AG08395 (cell line): ENCODE measurements at places on chromosomes 1 and 21.
A peak's percentile ranks its signal among the peaks of the same experiment; 100 is the strongest.

GRCh38 chr1:173467426-173467825 is 9.7 kb upstream of the PRDX6 start:
- no peak for DNase-seq

- no peak for DNase-seq
These were observed 8.1 kb downstream of the KAZN start for GRCh38 chr1:14606632-14607031.

- DNase-seq = no peak
These were observed 29.2 kb downstream of the POFUT2 start for GRCh38 chr21:45258466-45258865.

- DNase-seq = peak; percentile 78
These were observed 738.0 kb downstream of the PTPRU start for GRCh38 chr1:29974316-29974724.

GRCh38 chr21:43189936-43190335 is 21.1 kb downstream of the CRYAA start:
- no peak for DNase-seq

GRCh38 chr1:224245188-224245587 is 62.1 kb downstream of the DEGS1 start:
- no peak for DNase-seq

GRCh38 chr1:43057567-43057966 is 98.9 kb upstream of the SLC2A1 start:
- DNase-seq = no peak

- DNase-seq = no peak
These were observed 36.0 kb downstream of the KRTAP10-1 start for GRCh38 chr21:44503901-44504399.

- DNase-seq = no peak
These were observed 201.7 kb downstream of the TM2D1 start for GRCh38 chr1:61523229-61523628.

DNA sequence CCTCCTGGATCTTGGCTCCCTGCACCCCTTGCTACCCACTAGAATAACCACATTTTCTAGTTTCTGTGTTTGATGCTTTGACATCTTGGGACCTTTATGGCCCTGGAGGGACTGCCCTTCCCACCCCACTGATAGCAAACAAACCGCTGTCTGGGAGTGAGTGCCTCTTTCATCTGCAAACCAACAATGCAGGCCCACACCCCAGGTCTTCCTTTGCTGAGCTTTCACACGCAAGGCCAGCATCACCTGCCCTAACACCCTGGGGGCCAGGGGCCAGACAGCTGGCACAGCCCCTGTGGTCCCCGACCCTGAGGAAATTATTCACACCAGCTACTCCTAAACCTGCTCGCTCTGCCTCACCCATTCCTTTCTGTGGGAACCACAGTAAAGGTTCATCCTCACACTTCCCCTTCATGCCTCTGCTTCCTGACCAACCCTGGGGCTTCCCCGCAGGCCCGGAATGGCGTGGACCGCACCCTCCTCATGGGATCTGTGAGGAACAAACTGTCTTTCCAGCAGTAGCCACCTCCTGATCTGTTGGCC is 15.4 kb downstream of the SLC2A7 start:
- DNase-seq = no peak

- no peak for DNase-seq
These were observed 66.1 kb downstream of the FASLG start for GRCh38 chr1:172724765-172725613.

DNA sequence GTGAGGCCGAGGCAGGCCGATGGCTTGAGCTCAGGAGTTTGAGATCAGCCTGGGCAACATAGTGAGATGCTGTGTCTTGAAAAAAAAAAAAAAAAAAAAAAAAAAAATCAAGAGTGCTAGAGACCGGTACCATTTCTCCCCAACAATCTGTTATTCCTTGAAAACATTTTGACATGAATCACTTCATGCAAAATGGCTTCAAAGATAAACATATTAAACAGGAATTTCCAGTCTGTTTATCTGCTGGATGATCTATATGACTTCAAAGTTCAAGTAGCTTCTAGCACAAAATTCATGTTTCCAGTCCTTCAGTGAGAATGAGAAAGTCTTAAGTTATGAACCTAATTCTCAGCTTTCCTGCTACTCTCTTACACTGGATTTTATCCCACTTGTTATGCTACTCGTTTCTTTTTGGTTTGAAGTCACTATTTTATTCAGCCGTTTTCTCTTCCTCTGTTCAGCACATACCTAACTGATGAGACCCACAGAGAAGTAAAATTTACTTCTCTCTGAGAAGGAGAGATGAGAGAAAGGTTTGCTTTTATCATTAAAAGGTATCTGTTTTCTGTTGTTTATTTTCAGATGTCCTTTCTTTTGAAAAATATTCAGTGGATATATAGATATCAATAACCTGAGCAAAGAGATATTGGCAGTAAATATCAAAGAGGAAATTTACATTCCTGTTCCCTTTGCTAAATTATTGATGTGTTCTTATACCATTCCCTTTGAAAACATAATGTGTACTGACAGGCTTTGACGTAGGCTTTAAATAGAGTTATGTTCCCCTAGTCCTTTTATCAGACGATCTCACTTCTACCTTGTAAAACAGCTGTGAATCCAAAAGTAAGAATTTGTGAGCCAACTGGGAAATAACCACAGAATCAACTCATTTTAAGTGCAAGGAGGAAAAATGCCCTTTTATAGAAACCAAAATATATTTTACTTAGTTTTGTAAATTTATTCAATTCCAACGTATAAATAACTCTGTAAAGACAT is 38.2 kb downstream of the CD46 start:
- no peak for DNase-seq
